ENCODE measurements at places on chromosomes 16 and 17. TPM values are rescaled to one million over a fixed set of nuclear protein-coding genes. Genes with fewer than 3 reads are reported as not detected.

GRCh38 chr16:57113042-57113453 lies 20.7 kb downstream of the CPNE2 start:
- H3K4me1 ChIP-seq: peaks cover 3% of the 10 kb centered on the region
- no peaks in the 10 kb centered on the region for H3K36me3 ChIP-seq
- H3K27me3 ChIP-seq: peaks cover 2% of the 10 kb centered on the region
- no peak overlapping the region for H3K27ac ChIP-seq

The KRTAP4-1 gene
- total RNA-seq: not detected

The TMIGD1 gene
- not detected for total RNA-seq

The CDH11 gene
- 2.6 TPM for total RNA-seq

- peaks cover 6% of the 10 kb centered on the region for H3K4me1 ChIP-seq
- H3K27me3 ChIP-seq: peaks cover 2% of the 10 kb centered on the region
- DNase-seq: no peak
- no peak overlapping the region for H3K27ac ChIP-seq
- no peak overlapping the region for H3K4me3 ChIP-seq
- no peaks in the 10 kb centered on the region for H3K36me3 ChIP-seq
Measured at GRCh38 chr17:19273731-19274130, 36.6 kb downstream of the EPN2 start.

GRCh38 chr16:5932906-5933305 lies 835.3 kb upstream of the EEF2KMT start:
- DNase-seq: no peak
- peaks cover 2% of the 10 kb centered on the region for H3K27me3 ChIP-seq
- H3K27ac ChIP-seq: no peak overlapping the region
- no peaks in the 10 kb centered on the region for H3K4me1 ChIP-seq
- H3K36me3 ChIP-seq: peaks cover 7% of the 10 kb centered on the region

- H3K36me3 ChIP-seq: peaks cover 7% of the 10 kb centered on the region
- H3K4me1 ChIP-seq: peaks cover 2% of the 10 kb centered on the region
- H3K4me3 ChIP-seq: no peak overlapping the region
- H3K27me3 ChIP-seq: peaks cover 5% of the 10 kb centered on the region
- DNase-seq: no peak
- H3K27ac ChIP-seq: no peak overlapping the region
Measured at GRCh38 chr16:87003414-87003755, 313.8 kb downstream of the C16orf95 start.

DNA sequence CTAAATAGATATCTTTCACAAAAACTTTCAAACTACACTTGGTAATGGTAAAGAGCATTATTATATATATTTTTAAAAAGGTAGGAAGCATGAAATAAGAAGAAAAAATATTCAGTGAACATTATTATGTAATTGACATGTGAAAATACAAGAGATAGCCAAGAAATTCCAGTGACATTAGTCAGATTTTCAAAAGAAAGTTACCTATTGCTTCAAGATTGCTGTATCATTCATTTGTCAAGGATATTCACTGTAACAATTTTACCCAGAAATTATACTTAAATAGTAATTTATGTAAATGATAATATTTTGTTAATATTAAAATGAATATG lies 350.2 kb downstream of the KIF2B start:
- H3K4me3 ChIP-seq: no peak overlapping the region
- no peak overlapping the region for H3K27ac ChIP-seq
- DNase-seq: no peak
- H3K27me3 ChIP-seq: no peaks in the 10 kb centered on the region

- no peak overlapping the region for H3K4me3 ChIP-seq
- no peaks in the 10 kb centered on the region for H3K27me3 ChIP-seq
- DNase-seq: peak; percentile 86
- H3K36me3 ChIP-seq: no peaks in the 10 kb centered on the region
- H3K27ac ChIP-seq: no peak overlapping the region
Measured at GRCh38 chr17:75848523-75849278, 4.5 kb upstream of the UNC13D start.

DNA sequence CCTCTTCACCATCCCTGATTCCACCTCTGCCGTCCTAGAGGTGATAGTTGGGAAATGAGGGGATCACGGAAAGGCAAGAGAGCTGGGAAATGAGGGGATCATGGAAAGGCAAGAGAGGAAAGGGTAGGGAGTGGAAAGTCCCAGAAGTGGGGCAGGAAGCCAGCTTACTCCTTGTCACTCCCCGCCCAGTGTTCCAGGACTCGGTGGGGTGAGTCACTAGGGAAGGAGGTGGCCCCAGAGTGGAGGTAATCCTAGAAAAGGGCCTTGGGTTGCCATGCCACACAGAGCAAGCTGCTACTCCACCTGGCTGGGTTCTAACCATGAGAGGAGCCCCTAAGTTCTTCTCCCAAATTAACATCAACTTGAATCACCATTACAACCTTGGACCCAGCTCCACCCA lies 14.8 kb downstream of the ALOXE3 start:
- H3K27me3 ChIP-seq: peaks cover 10% of the 10 kb centered on the region
- no peaks in the 10 kb centered on the region for H3K36me3 ChIP-seq
- H3K4me1 ChIP-seq: no peaks in the 10 kb centered on the region
- no peak overlapping the region for H3K27ac ChIP-seq
- no peak overlapping the region for H3K4me3 ChIP-seq
- DNase-seq: no peak

DNA sequence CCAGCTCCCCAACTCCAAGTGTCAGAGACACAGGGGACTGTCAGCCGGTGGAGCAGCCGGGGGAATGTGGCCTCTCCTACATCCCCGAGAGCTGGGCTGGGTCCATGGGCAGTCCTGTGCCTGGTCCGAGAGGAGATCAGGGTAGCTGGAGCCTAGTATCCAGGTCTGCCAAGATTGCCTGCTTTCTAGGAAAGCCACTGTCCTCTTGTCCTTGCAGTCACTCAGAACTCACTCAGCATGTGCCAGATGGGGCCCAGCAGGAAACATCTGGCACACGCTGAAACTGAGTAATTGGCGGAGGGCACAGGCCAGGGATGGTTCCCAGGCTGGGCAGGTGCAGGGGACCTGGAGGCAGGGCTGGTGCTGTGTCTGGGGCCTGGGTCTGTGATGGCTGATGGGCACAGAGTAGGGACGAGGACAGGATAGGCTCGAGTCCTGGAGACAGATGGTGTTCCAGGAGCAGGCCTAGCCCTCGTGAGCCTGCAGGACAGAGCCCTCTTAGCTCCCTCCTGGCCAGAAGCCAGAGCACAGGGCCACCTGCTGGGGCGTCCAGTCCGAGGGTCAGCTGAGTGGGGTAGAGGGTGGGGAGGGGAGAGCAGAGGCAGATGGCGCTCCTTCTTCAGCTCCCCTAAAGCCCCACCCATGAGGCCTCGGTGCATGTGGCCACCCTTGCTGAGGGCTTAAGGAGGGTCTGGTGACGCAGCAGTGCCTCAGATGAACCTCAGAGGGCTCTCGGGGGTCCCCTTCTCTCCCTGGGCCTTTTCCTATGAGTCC lies 31.1 kb downstream of the ADCY7 start:
- H3K27me3 ChIP-seq: peaks cover 8% of the 10 kb centered on the region
- peaks cover 11% of the 10 kb centered on the region for H3K4me1 ChIP-seq
- peak overlapping the region; percentile 25 for H3K4me3 ChIP-seq
- H3K27ac ChIP-seq: peak overlapping the region; percentile 82
- peak; percentile 47 for DNase-seq
- H3K36me3 ChIP-seq: no peaks in the 10 kb centered on the region

GRCh38 chr17:27551701-27552248 lies 79.2 kb upstream of the LGALS9 start:
- peaks cover 5% of the 10 kb centered on the region for H3K36me3 ChIP-seq
- DNase-seq: no peak
- H3K4me3 ChIP-seq: peak overlapping the region; percentile 13
- H3K27me3 ChIP-seq: peaks cover 4% of the 10 kb centered on the region

DNA sequence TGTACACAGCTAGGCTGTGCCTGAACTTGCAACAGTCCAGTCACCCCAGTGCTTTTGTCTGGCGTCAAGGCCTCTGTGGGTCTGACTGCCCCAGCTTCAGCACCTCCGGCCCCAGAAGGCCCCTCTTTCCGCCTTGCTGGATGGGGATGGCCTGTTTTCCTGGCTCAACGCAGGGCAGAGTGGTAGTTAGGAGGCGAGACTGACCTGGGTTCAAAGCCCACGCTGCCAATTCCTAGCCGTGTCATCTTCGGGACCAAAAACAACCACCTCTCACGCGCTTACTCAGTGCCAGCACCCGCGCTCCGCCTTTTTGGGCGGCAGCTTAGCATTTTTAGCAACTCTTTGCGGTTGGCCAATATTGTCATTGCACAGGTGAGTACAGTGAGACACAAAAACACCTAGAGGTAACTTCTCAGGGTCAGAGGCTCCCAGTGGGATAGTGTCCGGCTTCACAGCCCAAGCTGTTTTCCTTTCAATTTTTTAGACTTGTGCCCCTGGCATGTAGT lies 4.6 kb downstream of the MYBBP1A start:
- H3K4me1 ChIP-seq: peaks cover 2% of the 10 kb centered on the region
- H3K4me3 ChIP-seq: no peak overlapping the region
- peaks cover 2% of the 10 kb centered on the region for H3K27me3 ChIP-seq
- H3K27ac ChIP-seq: no peak overlapping the region
- no peaks in the 10 kb centered on the region for H3K36me3 ChIP-seq
- no peak for DNase-seq
